ENCODE measurements at places on chromosomes 16 and 17.

GRCh38 chr17:1648173-1648962 is 1.3 kb downstream of the RILP start:
- DNase-seq = no peak

GRCh38 chr16:87131996-87132345 is 185.2 kb downstream of the C16orf95 start:
- DNase-seq = no peak

- no peak for DNase-seq
Observed at GRCh38 chr17:57962279-57963148, 7.3 kb upstream of the CUEDC1 start.

DNA sequence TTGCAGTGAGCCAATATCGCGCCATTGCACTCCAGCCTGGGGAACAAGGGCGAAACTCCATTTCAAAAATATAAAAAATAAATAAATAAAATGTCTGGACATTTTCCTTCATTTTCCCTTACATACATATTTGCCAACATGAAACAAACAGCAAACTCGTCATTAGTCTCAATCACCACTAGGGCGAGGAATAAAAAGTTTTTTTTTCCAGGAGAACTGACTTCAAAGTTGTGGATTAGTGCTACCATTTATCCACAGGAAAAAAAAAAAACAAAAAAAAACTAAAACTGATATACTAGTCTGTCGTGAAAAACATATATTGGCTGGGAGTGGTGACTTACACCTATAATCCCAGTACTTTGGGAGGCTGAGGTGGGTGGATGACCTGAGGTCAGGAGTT is 77.0 kb upstream of the MTMR4 start:
- no peak for DNase-seq

GRCh38 chr16:62741692-62742091 is 705.5 kb upstream of the CDH8 start:
- no peak for DNase-seq

DNA sequence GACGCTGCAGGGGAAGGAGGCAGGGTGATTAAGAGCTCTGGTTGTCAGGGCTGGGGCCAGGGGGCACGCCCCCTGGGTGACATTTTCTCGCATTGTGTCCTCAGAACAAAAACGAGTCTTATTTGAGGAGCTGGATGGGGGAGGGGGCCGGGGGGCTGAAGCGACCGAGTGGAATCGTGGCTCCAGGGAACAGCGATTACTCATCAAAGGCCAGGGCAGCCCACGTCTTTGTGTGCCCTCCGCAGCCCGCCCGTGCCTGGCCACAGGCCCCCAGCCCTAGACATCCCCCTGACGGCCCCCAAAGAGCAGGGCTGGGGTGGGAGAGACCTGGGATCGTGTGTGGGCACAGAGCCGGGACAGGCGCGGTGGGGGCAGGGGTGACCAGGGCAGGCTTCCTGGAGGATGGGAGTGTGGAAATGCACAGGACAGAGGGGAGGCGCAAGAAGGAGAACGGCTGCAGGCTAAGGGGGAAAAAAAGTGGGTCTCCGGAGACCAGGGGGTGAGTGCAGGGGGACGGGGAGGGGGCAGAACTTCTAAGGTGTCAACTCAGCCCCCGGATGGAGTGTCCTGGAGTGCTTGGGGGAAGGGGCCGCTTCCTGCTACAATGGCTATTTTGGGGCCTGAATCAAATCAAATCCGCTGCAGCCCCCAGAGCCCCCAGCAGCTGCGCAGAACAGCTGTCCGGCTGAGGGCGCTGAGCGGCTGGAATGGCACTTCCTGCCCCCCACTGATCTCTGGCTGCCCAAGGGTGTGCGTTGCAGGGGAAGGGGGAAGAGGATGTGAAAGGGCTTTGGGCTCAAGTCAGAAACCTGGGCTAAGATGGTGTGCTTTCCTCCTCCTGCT is 24.0 kb upstream of the PHB1 start:
- no peak for DNase-seq

- peak; percentile 82 for DNase-seq
Observed at GRCh38 chr16:24538756-24539294, 541 bp upstream of the RBBP6 start.

GRCh38 chr17:6573982-6574686 is 17.8 kb upstream of the PITPNM3 start:
- DNase-seq = no peak

DNA sequence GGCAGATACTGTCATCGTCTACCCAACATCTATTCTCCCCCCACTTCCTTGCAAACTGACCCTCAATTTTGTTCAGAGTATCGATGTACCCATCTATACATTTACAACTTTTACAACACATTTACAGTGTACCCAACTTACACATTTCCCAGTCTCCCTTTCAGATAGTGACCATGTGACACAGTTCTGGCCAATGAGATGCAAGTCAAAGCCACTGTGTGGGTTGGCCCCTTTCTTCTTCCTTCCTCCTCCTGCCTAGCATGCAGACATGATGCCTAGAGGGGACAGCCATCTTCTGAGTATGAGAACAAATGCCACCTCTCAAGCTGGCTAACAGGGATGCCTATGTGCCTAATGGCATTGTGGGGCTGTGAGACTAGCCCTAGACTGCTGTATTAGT is 11.3 kb upstream of the NFAT5 start:
- DNase-seq = no peak

- no peak for DNase-seq
Observed at GRCh38 chr17:80365983-80366382, 49.0 kb upstream of the ENDOV start.

DNA sequence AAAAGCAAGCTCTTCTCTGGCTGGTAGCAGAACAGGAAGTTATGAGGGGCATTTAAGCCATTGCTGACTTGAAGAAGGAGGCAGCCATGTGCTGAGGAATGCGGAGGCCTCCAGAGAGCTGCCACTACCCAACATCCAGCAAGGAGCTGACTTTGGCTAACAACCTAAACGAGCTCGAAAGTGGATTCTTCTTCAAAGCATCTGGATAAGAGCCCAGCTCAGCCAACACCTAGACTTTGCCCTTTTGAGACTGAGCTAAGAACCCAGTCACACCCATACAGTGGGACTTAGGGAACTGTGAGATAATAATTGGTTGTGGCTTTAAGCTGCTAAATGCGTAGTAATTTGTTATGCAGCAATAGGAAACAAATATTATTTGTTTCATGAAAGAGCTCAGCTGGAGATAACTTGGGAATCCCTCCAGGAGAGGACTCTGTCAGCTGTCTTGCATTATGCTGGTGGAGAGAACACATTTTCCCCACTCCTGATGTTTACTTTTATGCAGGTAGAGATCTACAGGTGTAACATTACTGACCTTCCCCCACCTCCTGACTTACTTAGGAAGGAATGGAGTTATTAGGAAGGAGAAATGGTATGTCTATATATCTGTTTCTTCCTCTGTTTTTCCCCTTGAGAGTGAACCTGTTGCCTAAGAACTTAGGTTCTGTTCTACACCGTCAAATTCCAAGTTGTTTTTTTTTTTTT is 52.7 kb upstream of the ZNF629 start:
- DNase-seq = no peak

GRCh38 chr17:28416703-28417311 is 10.8 kb upstream of the SLC46A1 start:
- DNase-seq = peak; percentile 33

- no peak for DNase-seq
Observed at GRCh38 chr16:82892324-82892723, 265.6 kb downstream of the CDH13 start.

- no peak for DNase-seq
Observed at GRCh38 chr17:35447499-35447898, 1.1 kb downstream of the SLFN13 start.

- no peak for DNase-seq
Observed at GRCh38 chr17:3813171-3813570, 12.2 kb upstream of the ITGAE start.

- DNase-seq = peak; percentile 65
Observed at GRCh38 chr17:34542700-34543336, 36.6 kb upstream of the TMEM132E start.

- no peak for DNase-seq
Observed at GRCh38 chr16:46582313-46582712, 38.9 kb downstream of the SHCBP1 start.

- DNase-seq = no peak
Observed at GRCh38 chr17:73795730-73796129, 151.5 kb upstream of the SDK2 start.

DNA sequence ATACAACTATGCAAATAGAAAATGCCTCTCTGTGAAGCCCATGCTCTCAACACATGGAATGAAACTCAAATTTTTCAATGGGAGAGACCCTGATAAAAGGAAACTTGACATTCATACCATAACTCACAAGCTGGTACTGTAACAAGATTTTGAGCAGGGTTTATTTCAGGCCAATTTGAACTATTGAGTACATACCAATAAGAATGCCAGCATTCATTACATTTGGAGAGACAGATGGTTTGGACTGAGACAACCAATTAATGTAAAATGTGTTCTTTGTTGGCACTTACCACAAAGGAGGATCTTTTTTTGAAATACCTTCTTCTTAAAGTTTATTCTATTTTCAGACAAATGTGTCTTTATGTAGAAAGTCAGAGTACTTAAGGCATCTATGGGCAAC is 1357.0 kb upstream of the GOT2 start:
- no peak for DNase-seq

DNA sequence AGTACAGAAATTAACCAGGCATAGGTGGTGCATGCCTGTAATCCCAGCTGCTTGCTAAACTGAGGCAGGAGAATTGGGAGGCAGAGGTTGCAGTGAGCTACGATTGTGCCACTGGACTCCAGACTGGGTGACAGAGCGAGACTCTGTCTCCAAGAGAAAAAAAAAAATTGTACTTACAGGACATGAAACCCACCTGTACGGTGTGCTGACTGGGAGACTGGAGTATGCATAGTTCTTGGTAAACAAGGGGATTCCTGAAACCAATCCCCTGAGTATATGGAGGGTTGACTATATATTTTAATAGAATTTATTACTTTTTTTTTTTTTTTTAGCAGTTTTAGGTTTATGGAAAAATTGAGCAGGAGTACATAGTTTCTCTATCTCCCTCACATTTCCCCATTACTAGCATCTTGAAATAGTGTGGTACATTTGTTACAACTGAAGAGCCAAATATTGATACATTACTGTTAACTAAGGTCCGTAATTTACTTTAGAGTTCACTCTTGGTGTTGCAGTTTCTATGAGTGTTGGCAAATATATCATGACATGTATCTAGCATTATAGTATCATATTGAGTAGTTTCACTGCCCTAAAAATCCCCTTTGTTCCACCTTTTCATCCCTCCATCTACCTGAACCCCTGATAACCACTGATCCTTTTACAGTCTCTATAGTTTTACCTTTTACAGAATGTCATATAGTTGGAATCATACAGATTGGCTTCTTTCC is 19.3 kb downstream of the TENT4B start:
- no peak for DNase-seq

DNA sequence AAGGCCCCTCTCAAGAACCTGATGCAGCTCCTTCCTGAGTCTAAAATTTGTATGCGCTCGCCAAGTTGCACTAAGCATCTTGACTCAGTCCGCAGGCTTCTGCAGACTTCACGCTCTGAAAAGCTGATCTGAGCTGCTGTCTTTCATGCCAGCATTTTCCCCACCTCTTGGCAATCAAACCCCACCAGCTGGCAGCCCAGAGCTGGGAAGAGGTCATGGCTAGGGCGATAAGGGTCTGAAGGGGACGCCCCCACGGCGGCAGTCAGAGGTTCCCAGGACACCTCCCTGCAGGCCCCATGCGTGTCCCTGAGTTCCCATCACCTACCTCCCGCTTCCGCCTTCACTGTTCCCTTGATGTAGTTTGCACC is 5.1 kb upstream of the UNC13D start:
- peak; percentile 75 for DNase-seq

DNA sequence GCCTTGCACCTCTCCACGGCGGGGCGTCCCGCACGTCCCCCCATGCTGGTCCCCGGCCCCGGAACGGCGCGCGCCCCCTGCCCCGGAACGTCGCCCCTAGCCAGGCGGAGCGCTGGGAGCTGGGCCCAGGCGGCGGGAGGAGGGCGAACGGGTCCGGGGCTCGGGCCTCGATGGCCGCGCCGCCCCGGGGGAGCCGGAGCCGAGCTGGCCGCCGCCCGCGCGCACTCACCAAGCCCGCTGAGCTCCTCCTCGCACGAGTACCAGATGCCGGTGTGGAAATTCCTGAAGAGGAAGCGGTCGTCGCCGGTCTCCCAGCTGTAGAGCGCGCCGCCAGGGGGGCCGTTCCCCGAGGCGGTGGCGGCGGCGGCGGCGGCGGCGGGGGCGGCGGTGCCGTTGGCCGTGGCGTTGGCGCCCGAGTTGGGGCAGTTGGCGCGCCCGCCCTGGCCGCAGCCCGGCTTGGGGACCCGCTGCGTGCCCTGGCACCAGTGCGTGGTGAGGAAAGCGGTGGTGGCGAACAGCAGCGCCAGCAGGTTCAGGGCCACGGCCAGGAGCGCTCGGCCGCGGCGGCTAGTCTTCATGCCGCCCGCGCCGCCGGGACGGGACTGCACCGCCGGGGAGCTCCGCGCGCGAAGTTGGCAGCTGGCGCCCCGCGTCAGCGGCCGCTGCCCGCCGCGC is 530 bp downstream of the GSG1L start:
- DNase-seq = no peak

GRCh38 chr17:39008633-39009032 is 41.4 kb upstream of the FBXO47 start:
- no peak for DNase-seq

GRCh38 chr17:44518032-44518431 is 14.8 kb upstream of the GPATCH8 start:
- no peak for DNase-seq

- DNase-seq = no peak
Observed at GRCh38 chr16:56625140-56625942, at the start of gene MT1E. TSS of gene MT1E (plus strand) at chr16:56625781. CDS start at chr16:56625852, 71 bp downstream.

GRCh38 chr17:27218041-27218440 is 75.9 kb upstream of the WSB1 start:
- DNase-seq = no peak

Data from hematopoietic multipotent progenitor cell treated with erythropoietin and hydrocortisone succinate and interleukin-3 and kit ligand, for 17 days (in vitro differentiated cells).